ENCODE measurements at places on chromosomes 5 and 9.

GRCh38 chr9:133635098-133635497 lies 1.1 kb upstream of the DBH start:
- no peak for DNase-seq

DNA sequence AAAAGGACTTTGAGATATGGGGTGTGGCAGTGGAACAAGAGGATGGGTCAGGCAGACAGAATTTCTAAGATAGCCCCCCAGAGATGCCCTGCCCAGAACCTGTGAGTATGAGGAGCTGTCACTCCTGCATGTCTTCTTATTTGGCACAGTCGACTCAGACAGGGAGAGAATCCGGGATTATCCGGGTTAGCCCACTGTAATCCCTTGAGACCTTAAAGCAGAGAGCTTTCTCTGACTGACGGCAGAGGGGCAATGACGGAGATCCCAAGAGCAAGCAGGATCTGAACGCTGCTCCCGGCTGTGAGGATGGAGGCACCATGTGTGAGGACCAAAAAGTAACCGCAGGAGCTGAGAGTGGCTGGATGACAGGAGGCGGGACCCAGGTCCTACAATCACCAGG lies 8.8 kb upstream of the NHP2 start:
- no peak for DNase-seq

DNA sequence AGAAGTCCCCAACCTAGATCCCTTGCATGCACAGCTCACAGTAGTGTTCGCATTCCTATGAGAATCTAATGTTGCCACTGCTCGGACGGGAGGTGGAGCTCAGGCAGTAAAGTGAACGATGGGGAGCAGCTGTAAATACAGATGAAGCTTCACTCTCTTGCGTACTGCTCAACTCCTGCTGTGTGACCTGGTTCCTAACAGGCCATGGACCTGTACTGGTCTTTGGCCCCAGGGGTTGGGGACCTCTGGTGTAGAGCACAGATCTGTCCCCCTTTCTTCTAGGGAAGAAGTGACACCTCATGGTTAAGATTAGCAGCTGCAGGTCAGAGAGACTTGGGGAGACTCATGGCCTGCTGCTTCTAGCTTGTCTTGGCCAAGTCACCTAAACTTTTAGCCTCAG lies 7.1 kb downstream of the ARHGEF28 start:
- no peak for DNase-seq

DNA sequence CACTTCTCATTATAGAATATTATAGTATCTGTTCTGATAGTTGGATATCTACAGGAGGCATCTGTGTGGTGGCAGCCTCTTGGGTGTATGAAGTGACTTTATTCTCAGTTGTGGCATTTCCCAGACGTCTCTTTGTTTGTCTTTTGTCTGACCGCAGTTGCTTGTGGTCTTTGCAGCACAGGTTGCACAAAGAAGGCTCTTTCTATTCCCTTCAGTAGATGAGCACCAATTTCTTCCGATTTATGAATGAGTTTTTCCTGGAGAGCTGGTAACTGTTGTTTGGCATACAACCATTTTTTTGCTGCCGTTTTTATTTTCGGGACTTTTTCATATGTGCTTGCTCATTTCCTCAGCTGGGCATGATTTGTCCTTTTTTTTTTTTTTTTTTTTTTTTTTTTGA lies 56.4 kb upstream of the MYO10 start:
- DNase-seq, result no peak

DNA sequence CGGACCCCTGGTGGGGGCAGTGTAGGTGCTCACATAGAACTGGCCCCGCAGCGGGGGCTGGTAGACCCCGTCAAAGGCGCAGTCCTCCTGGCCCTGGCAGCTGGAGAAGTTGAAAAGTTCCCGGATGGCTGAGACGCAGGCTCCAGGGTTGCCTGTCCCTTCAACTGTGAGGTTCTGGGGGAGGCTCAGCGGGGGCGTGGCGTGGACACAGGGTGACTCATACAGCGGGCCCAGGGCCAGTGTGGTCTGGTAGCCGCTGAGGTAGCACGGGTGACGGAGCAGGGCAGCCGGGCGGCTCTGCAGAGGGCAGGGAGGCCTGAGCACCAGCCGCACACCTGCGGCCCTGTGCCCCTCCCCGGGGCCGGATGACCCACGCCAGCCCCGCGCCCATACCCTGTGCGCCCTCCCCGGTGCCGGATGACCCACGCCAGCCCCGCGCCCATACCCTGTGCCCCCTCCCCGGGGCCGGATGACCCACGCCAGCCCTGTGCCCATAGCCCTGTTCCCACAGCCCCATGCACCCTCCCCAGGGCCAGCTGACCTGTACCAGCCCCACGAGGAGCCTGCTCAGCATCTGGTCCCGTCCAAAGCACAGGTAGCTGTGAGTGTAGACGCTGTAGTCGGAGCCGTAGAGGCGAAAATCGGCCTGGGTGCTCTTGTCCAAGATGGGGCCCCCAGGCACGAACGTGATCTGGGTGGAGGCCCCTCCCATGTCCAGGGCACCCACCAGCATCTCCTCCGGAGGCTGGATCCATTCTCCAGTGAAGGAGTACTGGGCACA lies 5.0 kb downstream of the ENTPD8 start:
- peak; percentile 87 for DNase-seq

Measured in LoVo (cell line).